ENCODE measurements at places on chromosomes 4 and X.
A peak's percentile ranks its signal among the peaks of the same experiment; 100 is the strongest.

GRCh38 chr4:99878604-99879003, 15.6 kb downstream of the LAMTOR3 start:
- no peak for DNase-seq

GRCh38 chr4:26365537-26366150, 44.8 kb downstream of the RBPJ start:
- no peak for DNase-seq

- no peak for DNase-seq
Measured at GRCh38 chr4:5568931-5569330, 139.4 kb downstream of the EVC2 start.

GRCh38 chr4:20151436-20151835, 100.3 kb upstream of the SLIT2 start:
- DNase-seq: no peak

GRCh38 chrX:4263030-4263803, 549.8 kb upstream of the PRKX start:
- DNase-seq: no peak

GRCh38 chrX:145002771-145003170, 244.5 kb upstream of the SPANXN1 start:
- DNase-seq: no peak

DNA sequence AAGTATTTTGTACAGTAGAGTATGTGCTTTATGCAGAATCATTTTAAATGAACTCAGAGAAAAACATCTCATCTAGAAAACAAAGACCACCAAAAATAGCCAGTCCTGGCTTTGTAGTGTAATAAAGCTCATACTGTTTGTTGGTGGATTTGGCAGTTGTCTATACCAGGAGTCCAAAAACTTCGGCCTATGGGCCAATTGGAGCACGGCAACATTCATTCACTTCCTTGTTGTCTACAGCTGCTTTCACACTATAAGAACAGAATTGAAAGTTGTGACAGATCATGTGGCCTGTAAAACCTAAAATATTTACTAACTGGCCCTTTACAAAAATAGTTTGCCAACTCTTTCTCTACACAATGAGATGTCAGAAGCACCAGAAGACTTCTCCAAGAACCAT, 5.3 kb downstream of the FBXW7 start:
- DNase-seq: no peak

GRCh38 chrX:139201924-139202323, 328.6 kb upstream of the F9 start:
- DNase-seq: no peak

DNA sequence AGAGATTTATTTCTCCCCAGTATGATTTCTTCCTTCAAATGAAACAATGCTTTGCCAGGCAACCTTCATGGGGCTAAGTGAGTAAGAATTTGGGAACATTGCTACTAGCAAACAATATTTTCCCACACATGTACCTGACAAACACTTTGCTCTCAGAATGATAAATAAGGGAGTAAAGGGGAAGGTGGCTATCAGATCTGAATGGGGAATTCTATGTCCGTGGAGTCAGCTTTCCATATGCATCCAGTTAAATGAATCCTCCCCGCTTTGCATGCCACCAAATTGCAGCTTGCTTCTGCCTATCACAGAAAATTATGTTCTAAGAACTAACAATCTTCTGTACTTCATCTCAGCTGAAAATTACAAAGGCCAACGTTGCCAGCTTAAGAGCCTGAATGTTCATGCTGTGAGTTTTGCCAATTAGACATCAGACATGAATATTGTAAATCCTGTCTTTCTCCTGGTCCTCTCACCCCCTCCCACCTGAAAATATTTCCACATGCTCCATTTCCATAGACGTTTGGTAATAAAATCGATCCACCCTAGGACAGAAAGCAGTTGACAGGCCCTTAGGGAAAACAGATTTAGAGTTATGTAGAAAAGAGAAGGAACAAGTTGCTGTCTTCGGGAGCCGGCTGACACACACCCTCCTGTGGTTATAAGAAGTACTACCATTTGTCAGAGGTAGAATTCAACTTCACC, 6.3 kb downstream of the MEPE start:
- no peak for DNase-seq

GRCh38 chr4:13262816-13263215, 221.3 kb downstream of the RAB28 start:
- no peak for DNase-seq

DNA sequence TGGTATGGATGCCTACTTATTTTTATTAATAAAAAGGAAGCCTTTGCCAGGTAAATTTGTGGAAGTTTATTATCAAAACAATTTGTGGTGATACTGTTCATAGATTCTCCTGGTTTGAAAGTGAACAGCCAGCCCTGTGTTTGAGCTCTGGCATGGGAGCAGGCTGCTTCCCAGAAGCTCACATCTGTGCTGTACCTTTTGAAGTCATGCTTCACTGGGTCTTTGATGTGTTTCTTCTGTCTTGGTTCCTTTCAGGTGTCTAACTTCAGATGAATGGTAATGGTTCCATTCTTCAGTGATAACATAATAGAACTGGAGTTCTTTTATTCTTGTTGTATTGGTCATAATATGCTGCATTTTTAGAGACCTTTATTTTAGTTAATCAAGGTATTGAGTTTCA, 85.5 kb downstream of the BMPR1B start:
- DNase-seq: no peak

- DNase-seq: no peak
Measured at GRCh38 chrX:20312018-20312417, 45.3 kb upstream of the RPS6KA3 start.

DNA sequence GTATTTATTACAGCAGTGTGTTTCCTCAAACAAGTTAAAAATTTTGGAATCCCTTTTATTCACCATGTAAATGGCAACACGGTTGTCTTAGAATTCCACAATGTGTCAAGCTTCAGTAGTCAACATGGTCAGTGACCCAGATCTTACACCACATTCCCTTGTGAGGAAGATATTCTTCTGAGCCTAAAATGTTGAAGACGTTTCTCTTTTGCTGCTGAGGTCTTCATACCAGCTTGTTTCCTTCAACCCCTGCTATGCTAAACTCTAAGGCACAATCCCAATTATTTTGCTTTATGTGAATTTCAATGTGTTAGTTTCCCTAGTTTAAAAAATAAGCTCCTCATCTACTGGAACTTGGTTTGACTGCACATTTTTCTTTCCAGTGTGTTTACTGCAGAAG, 17.6 kb upstream of the LDB2 start:
- no peak for DNase-seq

DNA sequence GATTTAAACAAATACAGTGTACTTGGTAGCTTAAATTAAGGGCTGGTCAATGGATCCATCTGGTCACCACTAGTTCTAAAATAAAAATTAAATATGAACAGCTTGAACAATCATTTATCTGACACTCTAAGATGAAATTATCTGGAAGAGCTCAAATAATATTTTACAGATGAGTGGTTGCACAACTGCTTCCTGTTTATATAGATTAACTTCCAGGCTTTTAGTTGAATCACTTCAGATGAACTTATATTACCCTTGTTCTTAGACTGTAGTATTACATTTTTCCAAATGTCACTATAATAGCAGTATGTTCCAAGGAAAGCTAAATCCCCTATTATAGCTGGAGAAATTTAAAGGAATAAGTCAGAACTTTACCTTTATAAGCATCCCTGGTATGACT, 92.4 kb upstream of the SMIM10 start:
- DNase-seq: no peak

DNA sequence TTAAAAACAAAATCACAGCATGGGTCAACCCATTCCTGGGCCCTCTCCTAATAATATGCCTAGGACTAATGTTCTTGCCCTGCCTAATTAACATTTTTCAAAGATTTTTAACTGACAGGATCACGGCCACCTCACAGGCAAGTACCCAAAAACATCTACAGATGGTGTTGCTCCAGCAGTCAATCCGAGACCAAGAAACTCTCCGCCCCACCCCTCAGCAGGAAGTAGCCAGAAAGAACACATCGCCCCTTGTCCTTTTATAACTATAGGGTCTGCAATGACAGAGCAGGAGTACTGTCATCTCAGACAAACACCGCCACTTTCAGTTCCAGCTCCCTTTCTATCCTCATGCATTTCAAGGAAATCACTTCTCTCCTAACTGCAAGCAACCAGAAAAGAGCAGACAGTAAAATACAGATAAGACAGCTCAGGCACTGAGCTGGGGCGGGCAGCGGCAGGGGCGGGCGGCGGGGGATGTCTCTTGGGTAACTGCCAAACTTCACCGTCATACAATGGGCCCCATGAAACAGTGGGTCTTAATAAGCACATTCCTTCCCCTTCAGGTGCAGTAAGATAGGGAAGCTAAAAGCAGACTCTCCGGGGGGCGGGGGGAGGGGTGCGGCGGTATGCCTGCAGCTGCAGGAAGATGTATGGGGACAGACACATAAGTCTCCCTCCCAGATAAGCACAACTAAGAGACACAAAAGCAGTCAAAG, 67.4 kb downstream of the ZNF182 start:
- DNase-seq: peak; percentile 55

- DNase-seq: peak; percentile 84
Measured at GRCh38 chr4:118682928-118683327, 2.3 kb upstream of the METTL14 start.

GRCh38 chr4:153645183-153645582, 38.9 kb upstream of the TLR2 start:
- DNase-seq: no peak

DNA sequence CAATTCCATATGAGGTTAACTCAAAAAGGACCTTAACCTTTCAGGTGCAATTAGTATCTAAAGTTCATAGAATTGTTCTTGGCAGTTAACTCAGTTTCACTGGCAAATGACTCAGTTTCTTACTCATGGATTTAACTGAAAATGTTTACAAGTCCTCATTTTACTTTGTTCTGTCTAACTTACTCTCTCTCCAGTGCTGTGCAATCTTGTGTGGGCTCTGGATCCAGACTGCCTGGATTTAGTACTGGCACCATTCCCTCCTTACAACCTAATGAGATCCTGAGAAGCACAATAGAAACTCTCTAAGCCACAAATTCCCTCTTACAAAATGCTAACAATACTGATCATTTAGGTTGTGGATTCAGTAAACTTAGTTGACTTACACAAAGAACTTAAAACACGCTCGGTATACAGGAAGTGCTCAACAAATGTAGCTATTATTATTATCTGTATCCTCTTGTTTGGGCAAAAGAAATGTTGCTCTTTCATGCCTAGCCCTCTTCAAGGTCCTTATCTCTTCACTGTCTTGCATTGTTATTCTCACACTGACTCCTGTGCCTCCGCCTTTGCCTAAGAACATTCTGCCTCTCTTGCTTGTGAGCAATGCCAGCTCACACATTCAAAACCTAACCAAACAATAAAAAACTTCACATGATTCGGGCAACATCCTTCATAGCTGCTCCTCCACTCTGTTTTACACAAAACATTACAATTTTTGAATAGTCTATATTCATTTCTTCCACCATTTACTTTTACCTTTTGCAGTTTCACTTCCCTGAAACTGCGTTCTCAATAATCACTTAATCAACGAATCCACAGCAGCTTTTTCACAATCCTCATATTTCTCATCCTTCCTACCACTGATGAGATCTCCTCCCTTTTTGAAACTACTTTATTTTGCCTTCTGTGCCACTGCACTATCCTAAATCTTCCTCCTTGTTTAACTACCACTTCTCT, 91.8 kb downstream of the PDE5A start:
- no peak for DNase-seq

GRCh38 chr4:53861856-53862610, 202.4 kb downstream of the CHIC2 start:
- peak; percentile 81 for DNase-seq

DNA sequence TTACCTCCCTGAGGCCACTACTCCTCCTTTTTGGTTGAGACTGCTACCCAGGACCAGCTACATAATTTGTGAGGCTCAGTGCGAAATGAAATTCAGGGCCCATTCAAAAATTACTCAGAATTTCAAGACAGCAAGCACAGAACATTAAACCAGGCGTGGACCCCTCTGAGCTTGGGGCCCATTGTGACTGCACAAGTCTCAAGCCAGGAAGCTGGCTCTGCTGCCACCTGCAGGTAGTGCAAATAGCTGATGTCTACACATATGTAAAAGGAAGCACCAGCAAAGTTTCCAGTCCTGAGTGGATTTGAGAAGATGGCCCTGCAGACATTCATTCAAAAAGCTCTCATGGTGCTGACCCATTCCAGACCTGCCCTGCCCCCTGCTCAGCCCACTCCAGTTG, 213.4 kb upstream of the LNX1 start:
- no peak for DNase-seq

DNA sequence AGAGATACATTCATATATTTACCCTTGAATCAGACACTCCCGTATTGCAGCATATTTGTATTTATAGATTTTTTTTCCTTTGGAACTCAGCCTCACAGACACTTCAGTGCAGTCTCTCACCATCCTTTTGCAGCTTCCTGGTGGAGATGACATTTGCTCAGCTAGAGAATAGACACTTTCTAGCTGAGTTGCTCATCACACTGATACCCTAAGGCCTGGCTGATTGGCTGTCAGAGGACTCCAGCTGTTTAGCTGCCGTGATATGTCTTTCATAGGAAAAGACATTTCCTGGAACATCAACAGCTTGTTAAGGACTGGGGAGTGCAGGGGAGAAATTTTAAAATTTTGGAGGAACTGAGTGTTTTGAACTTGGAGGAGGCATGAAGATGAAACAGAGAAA, 429.6 kb downstream of the SMARCA1 start:
- DNase-seq: no peak

- no peak for DNase-seq
Measured at GRCh38 chr4:156838761-156839160, 132.8 kb downstream of the PDGFC start.

DNA sequence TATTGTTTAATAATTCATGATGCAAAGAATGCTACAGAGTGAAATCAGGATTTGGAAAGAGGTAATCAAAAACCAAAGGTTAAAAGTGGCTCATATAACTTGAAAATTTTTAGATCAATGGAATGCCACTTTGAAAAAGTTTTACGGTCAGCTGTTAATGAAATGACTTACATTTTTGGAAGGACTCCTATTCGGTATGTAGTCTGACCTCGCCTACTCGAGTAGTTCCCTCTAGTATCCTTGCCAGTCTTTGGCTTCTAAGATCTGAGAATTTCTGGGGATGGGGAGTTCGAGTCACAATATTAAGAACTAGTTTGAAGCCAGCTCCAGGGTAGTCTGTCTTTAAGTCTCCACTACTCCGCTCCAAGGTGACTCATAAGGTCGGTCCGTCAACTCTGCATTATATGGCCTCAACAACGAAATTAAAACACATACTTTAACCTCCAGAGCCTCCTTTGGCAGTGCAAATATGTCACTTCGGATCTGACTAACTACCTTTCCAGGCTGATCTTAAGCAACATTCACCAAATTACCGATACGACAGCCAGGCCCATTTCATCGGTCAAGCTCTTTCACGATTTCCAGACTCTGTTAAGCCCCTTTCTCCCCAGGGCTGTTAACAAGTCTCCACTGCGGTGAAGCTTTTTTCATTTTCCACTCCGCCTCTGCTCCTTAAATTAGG, 733 bp upstream of the NAA15 start:
- DNase-seq: peak; percentile 81

DNA sequence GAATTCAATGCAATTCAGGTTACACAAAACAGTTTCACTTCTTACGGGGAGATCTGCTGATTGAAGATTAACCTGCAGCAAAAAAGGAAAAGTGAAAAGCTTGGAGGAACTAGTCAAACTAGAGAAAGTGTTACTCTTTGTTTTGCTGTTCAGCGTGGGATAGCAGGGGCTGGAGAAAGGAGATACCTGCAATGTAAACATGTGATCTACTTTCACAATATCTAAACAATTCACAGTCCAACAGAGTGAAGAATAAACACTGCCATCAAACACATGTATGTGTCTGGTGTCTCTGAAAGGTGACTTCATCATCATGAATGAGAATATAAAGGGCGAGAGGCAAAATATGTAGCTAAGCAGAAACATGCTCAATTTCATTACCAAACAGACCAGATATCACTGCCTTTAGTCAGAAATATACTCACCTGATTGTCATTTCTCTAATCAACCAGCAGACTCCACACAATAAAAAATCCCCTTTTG, 26.4 kb downstream of the NIPAL1 start:
- DNase-seq: no peak
